Activated T-helper 1 cell treated with Interleukin-2 at 50 U/mL for 16 hours (primary cell): ENCODE measurements at places on chromosomes 1 and 21.

DNA sequence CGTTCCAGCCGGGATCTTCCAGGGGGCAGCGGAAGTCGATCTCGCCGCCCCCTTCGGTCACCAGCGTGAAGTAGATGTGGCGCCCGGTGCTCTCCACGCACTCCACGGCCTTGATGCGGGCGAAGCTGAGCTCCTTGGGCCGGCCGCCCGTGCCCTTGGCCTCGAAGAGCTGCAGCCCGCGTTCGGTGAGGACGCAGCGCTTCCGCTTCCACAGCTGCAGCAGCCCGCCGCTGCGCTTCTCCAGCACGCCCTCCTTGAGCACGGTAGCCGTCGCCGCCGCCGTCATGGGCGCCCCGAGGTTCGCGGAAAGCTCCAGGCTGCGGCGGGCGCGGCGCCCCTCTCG is 516 bp downstream of the PHLDA3 start:
- DNase-seq = no peak

DNA sequence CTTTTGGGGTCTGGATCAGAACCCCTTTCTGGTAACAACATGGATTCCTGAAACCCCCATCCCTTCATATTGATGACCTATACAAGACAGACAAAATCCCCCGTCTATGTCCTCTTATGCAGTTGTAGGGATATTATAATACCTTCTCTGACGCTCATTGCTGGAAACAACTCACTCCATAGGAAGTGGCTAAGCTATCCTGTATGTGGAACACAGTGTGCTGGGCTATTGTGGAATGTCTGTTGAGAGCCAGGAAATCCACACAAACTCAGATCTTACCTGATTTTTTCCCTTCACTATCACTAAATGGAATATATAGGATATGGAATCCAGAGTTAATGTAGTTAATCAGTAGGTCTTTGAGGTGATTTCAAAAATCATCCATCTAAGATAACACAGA is 17.7 kb upstream of the PIK3R3 start:
- no peak for DNase-seq

DNA sequence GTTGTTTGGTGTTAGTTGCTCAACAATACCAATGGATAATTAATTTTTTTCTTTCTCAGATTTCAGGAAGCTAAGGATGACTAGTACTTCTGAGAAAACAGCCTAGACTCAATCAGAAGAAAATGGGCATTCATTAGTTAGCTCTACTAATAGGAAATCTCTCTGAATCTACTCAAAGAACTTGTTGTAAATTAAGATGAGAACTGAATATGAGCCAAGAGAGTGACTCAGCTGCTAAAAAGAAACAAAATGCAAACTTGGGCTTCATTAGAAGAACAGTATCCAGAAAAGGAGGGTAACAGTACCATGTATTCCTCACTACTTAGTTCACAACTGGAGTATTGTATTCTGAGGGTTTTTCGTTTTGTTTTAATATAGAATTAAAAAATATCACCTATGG is 12.5 kb downstream of the FOXJ3 start:
- no peak for DNase-seq

DNA sequence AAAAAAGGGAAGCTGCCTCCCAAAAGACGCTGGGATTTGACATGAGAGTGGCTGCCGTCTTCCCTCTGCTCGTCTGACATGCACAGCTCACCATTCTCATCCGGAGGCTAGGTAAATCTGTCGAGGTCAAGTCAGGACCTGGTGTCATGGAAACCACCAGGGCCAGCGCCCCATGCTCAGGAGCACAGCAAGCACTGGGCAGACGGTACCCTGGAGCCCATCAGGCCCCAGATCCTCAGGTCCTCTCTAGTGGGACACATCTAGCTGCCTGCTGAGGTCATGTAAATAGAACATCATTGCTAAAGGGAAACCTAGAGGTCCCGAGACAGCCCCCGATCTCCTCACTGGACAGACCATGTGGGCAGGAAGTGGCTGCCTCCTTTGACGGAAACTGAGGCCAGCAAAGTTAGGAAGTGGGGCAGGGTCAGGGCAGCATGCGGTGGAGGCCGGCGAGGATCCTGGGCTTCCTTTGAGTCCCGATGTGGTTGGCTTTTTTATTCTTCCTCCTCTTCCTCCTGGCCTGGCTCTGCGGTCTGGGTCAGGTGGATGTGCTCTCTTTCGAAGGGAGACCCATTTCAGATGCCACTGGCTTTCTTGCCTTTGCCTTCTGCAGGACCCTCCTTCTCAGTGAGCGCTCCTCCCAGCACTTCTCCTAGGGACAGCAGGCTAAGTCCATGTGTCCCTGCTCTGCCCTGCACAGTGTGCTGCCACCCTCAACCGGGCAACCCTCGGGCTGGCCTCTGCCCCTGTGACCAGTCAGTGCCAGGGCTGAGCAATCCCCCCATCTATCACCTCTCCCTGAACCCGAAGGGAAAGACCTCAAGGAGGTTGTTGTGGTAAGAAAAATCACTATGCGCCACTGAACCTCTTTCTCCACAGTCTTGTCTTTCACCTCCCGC is 5.9 kb downstream of the AGT start:
- DNase-seq = no peak

DNA sequence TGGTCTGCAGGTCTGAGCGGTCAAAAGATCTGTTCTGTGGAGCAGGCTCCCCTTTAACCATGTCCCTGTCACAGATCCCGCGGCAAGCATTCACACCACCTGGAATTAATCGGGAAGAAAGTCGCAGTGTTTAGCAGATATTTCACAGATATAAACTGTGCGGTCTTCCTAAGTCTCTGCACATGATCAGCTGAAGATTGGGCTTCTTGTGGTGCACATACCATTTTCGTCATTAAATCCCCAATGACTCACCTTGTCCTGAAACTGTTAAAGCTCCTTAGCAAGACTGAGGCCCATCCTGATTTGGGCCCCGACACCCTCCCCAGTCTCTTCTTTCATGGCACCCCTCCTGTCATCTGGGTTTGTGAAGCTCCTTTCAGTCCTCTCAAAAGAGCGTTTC is 158.8 kb downstream of the KIF26B start:
- DNase-seq = no peak

GRCh38 chr1:19178734-19179398 is 31.2 kb downstream of the UBR4 start:
- DNase-seq = no peak

DNA sequence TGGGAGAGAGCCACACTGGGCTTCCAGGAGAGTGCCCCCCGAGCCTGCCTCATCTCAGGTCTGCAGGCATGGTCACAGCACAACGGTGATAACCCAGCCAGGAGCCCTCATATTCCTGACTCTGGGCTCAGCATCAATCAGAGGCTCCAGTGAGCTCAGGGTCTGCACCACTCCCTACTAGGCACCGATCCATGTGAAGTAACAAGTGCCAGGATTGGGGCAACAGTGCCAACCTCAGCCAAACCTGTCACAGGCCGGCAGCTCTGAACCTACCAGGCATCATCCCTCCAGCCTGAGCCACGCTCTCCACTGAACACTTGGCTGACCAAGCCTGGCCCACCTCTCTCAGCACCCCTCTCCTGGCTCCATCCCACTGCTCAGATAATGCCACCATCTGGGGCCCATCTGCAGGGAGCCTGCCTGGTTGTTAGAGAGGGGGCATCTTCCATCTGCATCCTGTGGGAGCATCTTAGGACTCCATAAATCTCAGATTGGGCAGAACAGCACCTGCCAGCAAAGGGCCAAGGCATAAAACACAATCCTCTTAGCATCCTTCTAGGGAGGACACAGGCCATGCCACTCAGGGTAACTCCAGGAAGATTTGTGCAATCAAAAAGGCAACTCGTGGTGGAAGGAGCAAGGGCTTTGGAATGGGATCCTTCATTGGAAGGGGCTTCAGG is 213.7 kb upstream of the CSF3R start:
- DNase-seq = no peak

DNA sequence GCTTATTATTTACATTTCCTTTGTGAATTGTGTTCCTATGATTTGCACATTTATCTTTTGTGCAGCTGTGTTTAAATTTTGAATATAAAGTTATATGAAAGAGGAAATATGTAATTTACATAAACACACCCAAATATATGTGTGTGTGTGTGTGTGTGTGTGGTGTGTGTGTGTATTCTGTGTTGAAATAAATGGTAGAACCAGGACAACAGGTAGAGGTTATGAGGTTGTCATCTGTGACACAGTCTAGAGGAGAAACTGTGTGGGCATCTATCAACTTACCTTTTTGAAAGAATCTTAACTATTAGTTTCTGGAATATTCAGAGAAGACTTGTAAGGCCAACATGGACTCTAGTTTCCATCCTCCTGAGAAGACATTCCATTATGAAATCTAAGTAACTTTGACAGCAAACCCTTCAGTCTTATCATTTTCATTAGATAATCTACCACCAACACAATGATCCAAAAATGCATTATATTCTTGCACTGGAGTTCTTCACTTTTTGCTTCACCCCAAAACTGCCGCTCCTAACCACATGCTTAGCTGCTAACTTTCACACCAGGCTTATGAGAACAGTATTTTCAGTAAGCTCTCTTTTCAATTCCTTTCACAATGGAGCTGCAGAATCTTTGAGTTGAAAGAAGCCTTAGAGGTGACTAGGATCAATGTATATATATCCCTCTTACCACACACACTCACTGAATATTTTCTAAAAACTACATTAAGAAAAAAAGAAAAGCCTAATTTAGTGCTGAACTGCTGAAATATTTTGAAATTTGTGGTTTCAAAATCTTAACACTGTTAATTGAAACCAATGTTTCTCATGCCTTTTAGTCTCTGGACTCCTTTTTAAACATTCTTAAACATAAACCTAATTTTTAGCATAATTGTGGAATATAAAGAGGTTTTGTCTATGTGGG is 21.8 kb downstream of the PTPRC start:
- no peak for DNase-seq

DNA sequence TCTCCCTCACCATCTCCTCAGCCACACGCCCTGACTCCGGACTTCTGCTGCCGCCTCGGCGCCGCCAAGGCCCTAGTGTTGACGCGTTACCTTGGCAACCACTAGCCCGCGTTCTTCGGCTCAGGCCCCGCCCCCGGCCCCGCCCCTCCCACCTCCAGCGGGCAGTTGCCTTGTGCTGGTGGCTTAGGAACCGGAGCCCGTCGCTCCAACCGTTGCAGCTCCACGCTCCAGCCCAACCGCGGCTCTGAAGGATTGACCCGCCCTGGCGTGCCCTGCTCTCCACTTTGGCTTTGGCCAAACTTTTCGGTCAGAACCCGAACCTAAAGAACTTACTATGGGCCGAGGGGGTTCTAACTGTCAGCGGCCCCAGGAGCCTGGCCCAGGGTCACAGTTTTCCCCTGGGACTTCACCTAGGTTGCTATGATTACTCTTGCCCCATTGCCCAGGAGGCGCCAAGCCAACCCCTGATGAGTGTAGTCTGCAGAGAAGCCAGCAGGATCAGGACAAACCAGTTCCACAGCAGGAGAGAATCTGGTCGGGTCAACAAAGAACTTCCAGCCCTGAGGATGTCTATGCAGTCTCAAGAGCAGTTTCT is at the start of gene CFAP45:
TSS of gene CFAP45 (minus strand) at position 80 of the 595 bp plus-strand sequence. CDS start at position 13, 67 bp downstream.
- no peak for DNase-seq

GRCh38 chr21:44440241-44441040 is 14.9 kb upstream of the LRRC3 start:
- DNase-seq = no peak

DNA sequence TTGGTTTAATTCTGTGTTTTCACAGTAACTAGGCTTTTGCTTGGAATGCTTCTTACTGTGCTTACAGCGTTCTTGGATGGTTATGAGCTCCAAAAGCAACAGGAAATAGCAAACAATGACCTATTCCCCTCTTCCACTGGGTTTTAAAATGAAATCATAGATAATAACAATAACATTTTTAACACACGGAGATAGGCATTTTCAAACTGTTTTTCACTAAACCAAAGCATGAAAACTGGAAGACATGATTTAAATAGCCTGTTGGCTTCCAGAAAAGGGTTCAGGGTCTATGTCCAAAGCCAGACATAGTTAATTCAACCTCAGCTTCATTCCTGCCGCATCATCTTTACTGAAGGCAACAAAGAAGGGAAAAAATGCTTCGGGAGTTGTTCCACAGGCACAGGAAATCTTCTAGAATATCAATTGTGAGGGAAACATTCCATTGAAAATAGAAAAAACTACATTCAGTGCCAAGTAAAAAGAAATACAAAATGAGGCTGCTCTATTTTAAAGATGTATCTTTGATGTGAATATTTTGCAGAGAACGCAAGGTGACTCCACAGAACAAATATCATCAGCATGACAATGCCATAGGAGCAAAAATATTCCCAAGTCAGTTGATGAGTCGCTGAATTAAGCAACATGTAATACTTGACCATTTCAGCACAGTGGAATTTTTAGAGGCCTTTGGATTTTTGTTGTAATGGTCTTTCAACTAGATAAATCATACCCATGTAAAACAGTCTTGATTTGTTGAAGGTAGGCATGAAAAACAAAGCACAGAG is 80.7 kb downstream of the NID1 start:
- no peak for DNase-seq

DNA sequence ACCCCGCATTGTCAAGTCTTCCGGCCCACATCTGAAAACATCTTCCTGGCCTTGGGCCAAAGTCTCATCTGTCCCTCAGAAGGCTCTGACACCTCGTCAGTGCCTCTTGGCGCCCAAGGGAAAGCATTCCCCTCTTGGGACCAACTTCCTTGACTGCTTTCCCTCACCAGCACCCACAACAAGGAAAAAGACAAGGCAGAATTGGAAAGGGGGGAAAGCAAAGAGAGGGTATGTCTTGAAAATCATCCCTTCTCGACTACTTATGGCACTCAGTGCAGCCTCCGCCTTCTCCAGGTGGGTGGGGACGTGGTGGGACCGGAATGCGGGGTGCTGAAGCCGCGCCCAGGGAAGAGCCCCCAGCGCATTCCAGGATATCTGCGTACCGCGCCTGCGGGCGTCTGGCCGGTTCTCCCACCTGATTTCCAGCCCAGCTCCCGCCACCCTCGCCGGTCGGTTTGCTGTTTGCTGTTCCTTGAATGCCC is 554 bp upstream of the SLC39A1 start:
- DNase-seq = no peak

GRCh38 chr1:157969697-157970485 is 23.6 kb upstream of the KIRREL1 start:
- no peak for DNase-seq

DNA sequence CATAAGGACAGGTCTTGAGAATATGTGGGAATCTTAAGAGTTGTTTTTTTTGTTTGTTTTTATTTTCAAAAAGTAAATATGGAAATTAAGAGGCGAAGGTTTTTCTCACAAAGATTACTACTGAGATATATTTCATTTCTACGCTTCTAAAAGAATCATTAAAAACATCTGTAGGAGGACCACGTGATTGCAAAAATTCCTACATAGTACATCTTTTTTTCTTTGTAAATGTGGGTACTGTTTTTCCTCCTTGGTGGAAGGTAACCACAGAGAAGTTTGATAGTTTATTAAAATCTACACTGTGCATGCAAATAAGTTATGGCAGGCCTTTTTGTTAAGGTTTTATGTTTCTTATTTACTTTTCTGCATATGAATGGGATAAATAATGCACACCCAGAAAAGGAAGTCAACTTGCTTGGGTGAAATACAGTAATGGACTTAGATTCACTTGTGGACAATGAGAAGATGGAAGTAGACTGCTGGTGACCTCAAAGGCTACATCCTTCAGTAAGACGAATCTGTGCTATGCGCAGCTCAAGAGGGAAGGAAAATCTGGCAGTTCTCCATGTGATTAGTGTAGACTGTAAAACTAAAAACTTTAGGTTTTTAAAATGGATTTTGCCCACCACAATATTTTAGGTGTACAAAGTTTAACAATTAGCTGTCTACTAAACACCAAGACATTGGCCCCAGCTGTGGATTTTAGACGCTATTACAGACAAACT is 2.0 kb downstream of the AK5 start:
- DNase-seq = no peak

GRCh38 chr1:98398092-98398491 is 263.4 kb upstream of the SNX7 start:
- DNase-seq = no peak
